ENCODE measurements at places on chromosomes 16 and 17. TPM values are rescaled to one million over a fixed set of nuclear protein-coding genes. Genes with fewer than 3 reads are reported as not detected.

The CLEC10A gene
- not detected for polyA plus RNA-seq

The TERB1 gene
- polyA plus RNA-seq, result not detected

The CACNG5 gene
- not detected for polyA plus RNA-seq

The OR2C1 gene
- polyA plus RNA-seq, result 0.15 TPM

The CCDC92B gene
- not detected for polyA plus RNA-seq

The TP53TG3F gene
- not detected for polyA plus RNA-seq

The RTN4RL1 gene
- 0.32 TPM for polyA plus RNA-seq

The PRR35 gene
- polyA plus RNA-seq, result not detected

The TNP2 gene
- polyA plus RNA-seq, result not detected

The UBE2I gene
- polyA plus RNA-seq, result 101 TPM

The CFAP97D1 gene
- not detected for polyA plus RNA-seq

The CD79B gene
- 36.9 TPM for polyA plus RNA-seq

The HOXB4 gene
- 0.33 TPM for polyA plus RNA-seq

The GALR2 gene
- polyA plus RNA-seq, result not detected
